ENCODE measurements at places on chromosomes 2 and 18.

DNA sequence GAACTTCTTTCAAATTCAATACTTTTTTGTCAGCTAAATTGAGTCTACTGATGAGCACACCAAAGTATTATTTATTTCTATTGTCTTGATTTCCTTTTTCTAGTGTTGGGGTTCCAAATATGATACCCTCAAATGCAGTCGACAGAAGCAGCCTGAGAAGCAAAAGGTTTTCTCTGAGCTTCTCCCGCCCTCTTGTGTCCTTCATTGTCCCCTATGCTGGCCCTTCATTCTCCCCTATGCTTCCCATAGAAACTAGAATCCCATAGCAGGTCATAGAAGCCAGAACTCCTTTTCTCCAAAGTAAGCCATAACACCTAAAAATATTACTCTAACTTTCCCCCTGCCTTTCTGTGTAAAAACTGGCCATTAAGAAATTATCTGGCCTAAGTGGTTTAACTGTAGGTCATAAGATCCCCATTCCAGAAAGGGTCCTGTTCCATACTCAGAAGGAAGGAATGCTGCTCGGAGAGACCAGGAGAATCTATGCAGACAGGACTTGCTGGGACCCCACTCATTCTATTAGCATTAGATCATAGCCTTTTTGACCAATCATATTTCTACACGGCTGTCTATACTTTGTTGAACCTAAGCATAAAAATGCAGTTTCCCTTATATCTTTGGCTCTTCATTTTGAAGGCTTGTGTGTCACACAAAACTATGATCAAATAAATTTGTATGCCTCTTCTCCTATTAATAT is 764.6 kb upstream of the PKDCC start:
- no peak for DNase-seq

DNA sequence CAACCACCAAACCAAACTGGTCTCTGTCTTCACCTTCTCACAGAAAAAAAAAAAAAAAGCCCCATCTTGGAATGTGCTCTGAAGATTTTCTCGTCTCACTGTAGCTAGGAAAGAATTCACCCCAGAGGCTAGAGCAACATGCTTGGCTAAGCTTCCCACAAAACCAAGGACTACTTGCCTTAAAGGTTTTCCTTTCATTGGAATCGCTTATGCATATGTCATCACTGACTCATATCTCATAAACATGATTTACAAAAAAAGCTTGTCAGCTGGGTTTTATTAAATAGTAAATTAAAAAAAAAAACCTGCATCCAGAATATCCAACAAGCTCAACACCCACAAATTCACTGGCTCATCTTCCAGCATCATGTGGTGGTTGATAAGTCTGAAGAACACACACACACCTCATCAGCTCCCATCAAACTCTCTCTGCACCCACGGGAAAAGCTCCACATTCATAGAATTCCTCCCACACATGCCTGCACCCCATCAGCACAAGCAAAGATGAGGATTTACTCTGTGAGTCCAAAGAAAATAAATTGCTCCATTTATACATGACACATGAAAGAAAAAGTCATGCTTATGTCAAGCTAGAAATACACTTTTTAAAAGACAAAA is 182.0 kb upstream of the TRIB2 start:
- peak; percentile 31 for DNase-seq

GRCh38 chr2:175535631-175536030 is 354.1 kb upstream of the ATP5MC3 start:
- no peak for DNase-seq

DNA sequence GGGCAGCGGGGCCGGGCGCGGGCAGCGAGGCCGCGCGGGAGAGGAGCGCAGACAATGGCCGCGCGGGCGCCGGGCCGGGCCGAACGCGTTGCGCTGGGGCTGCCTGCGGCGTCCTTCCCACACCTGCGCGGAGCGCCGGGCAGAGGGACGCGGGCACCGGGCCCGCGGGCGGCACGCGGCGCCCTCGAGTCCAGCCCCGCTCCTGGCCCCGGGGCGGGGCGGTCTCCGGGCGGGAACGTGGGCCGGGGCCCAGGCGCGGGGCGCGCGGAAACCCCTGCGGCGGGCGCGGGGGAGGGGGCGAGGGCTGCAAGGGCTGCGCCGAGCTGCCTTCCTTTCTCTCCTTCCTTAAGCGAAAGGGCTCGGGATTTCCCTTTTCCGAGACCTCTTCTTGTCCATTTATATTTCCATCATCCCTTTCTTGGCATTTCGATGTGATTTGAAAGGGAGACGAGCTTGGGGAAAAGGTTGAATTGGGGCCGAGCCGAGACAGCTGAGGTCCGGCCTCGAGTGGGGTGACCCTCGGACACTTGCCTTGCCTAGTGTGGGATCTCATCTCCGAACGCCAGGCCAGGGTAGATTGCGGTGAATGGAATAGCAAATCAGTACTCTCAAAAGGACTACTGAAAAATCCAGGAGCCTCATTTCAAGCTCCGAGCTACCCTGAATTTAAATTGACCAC is 676 bp downstream of the KLHL23 start:
- no peak for DNase-seq

- no peak for DNase-seq
Measured at GRCh38 chr2:16763493-16763899, 97.9 kb upstream of the CYRIA start.

DNA sequence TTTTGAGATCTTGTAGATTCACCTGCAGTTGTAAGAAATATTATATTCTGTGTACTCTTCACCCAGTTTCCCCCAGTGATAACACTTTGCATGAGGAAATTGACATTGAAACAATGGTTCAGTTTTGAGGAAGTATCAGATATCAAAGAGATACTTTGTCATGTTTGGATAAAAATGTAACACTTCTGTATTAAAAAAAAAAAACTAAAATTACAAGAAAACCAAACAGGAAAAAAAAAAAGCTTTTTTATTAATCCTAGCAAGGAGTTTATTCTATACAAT is 204.0 kb downstream of the ARL4C start:
- DNase-seq, result no peak

GRCh38 chr2:64315291-64315960 is 138.5 kb upstream of the LGALSL start:
- no peak for DNase-seq

GRCh38 chr2:134348760-134349159 is 94.9 kb downstream of the MGAT5 start:
- no peak for DNase-seq

Measured in muscle of arm (tissue), 14 donors.